Keratinocyte (primary cell): ENCODE measurements at places on chromosomes 2 and 18. TPM values are rescaled to one million over a fixed set of nuclear protein-coding genes. Genes with fewer than 3 reads are reported as not detected.
A peak's percentile ranks its signal among the peaks of the same experiment; 100 is the strongest.

GRCh38 chr2:66481100-66481549, 46.2 kb downstream of the MEIS1 start:
- DNase-seq: no peak

- DNase-seq: no peak
These were observed 31.2 kb downstream of the SMAD2 start for GRCh38 chr18:47899107-47899840.

GRCh38 chr18:54242327-54242726, 17.9 kb upstream of the MBD2 start:
- no peak for DNase-seq

DNA sequence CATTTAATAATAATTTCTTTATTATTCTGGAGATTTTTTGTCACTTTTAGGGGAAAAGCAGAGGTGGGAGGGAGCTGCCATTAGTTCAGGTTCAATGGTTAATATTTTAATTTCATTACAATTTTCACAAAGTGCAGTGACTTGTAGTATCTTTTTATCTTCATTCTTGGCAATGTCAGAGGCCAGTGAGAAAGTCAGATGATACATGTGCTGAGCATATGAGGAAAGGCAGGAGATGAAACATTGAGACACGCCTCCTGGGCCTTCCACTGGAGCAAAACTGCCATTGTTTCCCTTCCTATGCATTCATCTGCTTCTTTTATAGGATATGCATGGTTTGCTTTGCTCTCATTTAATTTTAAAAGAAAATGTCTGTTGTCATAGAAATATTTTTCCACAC, 173.7 kb downstream of the MYT1L start:
- DNase-seq: no peak

SKOR2 gene
- not detected in 3 replicates for polyA plus RNA-seq

- DNase-seq: no peak
These were observed 72.3 kb downstream of the ACVR2A start for GRCh38 chr2:147917161-147917560.

IL37 gene
- polyA plus RNA-seq: 0.33 to 0.73 TPM (median 0.63 TPM) in 3 replicates

DNA sequence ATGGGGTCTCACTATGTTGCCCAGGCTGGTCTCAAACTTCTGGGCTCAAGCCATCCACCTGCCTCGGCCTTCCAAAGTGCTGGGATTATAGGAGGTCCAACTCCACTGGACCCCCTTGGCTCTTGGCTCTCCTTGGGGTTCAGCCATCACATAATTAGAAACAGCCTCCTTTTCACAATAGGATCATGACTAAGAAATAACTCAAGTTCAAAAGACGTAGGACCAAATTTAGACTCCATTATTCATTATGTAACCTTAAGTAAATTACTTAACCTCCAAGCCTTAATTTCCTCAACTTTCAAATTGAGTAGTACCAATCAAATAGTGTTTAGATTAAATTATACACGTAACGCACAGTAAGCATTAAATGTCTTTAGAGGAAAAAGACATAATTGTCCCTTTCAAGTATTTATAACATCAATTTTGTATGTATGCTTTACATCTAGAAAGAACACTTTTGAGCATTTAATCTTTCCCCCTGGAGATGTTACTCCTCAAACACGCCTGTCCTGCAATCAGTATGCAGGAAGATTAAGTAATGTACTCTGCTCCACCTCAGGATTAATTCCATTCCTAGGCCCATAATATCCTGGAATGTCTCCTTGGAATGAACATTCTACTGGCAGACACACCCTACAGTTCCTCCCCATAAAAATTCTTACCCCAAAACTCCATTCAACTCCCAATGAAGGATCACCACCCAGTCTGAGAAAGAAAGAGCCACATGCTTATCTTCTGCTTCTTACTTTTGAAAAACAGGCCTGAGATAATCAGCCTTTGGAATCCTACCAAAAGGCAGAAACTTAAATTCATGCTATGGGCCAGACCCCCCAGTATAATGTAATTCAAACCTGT, 49.1 kb downstream of the COBLL1 start:
- DNase-seq: no peak

GRCh38 chr2:146982393-146982846, 862.4 kb upstream of the ACVR2A start:
- peak; percentile 15 for DNase-seq

DNA sequence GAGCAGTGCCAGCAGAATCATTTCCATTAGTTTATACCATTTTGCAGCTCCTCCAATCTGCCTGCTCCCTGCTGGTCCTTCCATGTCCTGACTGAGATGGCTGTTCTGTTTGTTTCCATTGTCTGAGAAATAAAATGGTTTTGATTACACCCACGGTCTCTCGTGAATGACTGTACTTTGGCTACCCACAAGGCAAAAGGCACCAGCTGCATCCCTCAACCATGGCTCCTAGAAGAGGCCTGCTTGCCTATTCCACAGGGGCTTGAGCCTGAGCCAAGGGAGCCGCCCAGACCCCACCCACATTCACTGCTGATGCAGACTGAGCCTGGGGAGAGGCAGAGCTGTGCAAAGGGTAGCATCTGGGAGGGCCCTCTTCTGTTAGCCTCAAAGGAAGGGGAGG, 31.2 kb downstream of the MARCHF4 start:
- no peak for DNase-seq

SOWAHC gene
- 15.1 to 22.3 TPM (median 18.0 TPM) in 3 replicates for polyA plus RNA-seq

FZD7 gene
- polyA plus RNA-seq: 1.3 to 2.4 TPM (median 1.4 TPM) in 3 replicates

DNA sequence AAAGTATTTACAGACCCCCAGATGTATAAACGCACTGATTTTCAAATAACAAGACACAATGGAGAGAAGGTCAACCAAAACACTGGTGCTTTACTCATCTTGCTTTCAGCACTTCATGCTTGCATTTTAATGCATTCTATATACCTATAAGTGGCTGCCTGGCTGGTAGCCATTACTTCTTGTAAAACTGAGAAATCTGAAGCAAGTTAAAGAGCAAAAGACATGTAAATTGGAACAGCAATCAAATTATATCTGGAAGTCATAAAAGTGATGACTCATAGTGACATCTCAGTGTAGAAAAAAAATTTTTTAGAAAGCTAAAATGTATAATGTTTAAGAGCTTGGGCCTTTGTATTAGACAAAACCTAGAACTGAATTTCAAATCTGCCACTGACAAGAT, 106.2 kb downstream of the CCDC141 start:
- no peak for DNase-seq

GRCh38 chr2:122182616-122183355, 427.3 kb downstream of the TSN start:
- DNase-seq: no peak

DNA sequence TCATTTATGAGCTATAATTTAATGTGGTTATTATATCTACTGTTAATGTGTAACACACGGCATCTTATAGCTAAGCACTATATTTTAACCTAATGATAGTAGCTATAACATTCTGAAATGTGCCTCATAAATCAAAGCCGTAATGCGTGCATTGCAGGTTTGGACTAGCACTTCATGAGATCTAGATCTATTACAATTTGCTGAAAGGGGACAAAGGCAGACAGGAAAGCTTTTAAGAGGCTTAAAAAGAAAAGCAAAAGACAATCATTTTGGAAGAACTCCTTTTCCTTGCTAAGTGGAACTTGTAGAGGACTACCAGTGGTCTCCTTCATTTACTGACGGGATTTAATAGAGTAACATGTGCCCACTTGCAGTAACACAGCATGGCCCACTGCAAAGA, 213.1 kb downstream of the NBAS start:
- DNase-seq: no peak

GRCh38 chr2:65668744-65669143, 236.3 kb upstream of the SPRED2 start:
- DNase-seq: no peak

DNA sequence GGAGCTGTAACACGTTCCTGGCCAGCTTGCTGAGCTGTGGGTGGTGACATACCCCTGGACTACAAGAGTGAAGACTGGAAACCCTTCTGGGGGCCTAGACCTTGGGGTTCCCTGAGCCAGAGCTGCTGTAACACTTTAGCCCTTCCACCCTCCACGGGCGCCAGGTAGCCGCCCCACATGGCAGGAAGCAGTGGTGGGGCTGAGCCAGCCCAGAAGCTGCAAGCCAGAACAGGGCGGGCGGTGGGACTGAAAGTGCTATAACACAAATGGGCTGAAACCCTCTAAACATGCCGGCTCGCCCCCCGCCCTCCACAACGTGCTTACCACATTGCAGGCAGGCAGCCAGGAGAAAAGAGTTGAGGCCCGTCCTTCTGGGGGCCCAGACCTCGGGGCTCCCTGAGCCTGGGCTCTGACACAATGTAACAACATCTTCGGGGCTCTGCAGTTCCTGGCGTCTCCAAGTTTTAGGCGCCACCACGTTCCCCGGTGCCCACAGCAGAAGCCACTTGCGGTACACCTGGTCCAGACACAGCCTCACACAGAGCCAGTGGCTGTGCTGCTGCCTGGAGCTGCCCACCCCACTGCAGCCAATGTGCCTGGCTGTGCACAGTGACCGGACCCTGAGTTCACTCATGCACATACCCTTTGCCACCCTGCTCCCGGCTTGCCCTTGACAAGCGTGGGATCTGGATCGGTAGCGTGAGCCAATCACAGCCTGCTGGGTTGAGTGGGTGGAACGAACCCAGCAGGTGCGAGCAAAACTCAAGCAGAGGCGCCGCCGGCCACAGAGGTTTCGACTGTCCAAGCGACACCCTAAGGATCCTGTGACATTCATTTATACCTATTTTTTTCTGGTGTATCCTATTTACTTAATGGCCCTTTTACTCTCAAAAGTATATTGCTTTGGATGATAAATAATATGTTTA, 127.4 kb upstream of the FHL2 start:
- no peak for DNase-seq

RIT2 gene
- polyA plus RNA-seq: not detected in 3 replicates

GRCh38 chr18:67132919-67133318, 383.6 kb downstream of the DSEL start:
- no peak for DNase-seq

IL1F10 gene
- 0.15 to 0.75 TPM (median 0.37 TPM) in 3 replicates for polyA plus RNA-seq

CRACDL gene
- polyA plus RNA-seq: 1.4 to 2.1 TPM (median 1.6 TPM) in 3 replicates

GRCh38 chr2:96564563-96564962, 28.0 kb downstream of the ARID5A start:
- no peak for DNase-seq

DNA sequence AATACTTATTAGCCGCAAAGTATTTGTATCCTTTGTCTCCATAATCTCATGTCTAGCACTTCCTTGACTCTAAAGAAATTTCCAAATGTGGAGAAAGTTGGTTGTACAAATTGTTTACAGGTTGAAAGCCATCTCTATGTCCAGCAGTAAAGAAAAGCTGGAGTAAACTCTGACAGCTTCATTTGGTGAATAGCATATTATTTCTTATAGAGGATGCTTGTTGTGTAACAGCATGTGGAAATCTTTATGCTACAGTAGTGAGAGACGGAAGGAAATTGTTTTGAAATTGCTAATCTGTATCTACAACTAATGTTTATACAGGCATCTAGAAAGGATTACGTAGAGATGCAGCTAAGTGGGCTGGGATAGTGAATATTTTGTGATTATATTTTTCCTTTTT, 78.5 kb downstream of the UGGT1 start:
- no peak for DNase-seq

DNA sequence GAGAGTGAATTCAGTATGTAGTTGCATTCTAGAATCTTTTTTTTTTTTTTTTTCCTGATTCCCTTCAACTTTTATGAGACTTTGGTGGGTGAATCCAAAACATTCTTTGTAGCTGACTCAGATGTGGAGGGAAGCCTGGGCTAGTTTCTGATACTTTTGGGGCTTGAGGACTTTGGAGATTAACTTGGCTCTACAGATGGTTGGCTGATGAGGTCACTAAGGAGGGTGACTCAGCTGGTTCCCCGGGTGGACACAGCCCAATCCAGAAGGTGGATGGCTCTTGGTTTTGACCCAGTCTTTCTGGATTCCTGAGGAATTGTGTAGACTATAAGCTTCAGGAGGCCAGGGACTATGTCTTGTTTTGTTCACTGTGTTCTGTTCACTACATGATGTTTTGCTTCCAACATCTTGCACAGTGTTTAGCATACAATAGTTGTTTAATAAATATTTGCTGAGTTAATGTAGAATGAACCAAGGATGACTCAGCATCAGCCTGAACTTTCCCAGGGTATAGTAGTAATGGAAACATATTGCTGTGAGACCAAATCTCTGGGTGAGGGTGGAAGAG, 30.5 kb downstream of the LAMA3 start:
- DNase-seq: peak; percentile 83

DNA sequence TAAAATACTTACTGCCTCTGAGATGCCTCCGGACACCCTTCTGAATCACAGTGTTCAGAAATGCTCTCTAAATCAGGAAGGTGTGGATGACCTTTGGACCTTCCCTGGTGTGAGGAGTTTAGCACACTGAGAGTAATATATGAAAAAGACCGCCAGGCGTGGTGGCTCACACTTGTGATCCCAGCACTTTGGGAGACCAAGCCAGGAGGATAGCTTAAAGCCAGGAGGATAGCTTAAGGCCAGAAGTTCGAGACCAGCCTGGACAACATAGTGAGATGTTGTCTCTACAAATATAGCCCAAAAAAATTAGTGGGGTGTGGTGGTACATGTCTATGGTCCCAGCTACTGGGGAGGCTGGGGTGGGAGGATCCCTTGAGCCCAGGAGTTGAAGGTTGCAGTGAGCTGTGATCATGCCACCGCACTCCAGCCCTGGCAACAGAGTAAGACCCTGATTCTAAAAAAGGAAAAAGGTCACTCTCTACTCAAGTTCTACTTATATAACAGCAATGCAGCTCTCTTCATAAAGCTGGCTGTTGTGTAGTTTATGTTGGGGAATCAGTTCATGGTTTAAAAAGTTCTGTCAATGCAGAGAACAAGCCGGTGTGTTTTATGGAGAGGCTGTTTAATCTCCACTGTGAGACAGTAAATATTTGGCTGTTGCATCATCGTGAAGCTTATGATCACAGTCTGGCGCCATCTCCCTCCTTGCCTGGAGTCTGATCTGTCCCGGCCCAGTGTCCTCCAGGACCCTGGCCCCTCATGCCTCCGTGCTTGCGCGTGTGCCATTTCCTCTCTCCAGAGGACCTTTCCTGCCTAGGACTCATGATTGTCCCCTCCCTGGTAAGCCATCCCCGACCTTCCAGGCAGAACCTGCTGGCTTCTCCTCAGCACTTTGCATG, 184.5 kb downstream of the FAM210A start:
- DNase-seq: no peak
